ENCODE measurements at places on chromosomes 1 and 21.

- no peak for DNase-seq
These were observed 97.6 kb downstream of the EPHB2 start for GRCh38 chr1:22808186-22808675.

DNA sequence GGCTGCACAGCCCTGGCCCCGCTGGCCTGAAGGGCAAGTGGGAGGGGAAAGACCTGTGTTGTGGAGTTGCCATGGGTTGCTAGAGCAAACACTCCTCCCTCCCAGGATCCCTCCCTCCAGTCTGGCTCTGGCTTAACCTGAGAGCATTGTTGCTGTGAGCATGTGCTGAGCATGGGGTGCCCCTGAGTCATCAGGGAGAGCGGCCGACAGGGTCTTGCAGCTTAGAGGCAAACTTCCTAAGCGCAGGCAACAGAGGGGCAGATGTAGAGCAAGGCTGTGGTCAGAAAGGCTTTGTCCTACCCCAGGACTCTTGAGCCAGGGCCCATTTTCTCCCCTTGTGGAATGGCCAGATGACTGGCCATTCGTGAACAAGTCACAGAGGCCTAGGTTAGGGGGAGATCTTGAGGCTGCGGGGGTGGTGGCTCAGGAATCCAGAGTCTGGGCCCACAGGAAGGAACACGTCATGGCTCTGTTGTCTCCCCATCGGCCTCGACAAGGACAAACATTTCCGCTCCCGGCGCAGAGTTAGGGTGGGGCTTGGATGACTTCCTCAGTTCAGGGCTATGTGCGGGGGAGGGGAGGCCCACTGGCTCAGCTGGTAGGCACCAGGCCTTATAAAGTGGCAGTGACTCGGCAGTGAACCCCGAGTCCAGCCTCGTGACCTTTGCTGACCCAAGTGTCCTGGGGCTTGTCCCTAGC is 362 bp upstream of the DYNLT4 start:
- DNase-seq: peak; percentile 81

DNA sequence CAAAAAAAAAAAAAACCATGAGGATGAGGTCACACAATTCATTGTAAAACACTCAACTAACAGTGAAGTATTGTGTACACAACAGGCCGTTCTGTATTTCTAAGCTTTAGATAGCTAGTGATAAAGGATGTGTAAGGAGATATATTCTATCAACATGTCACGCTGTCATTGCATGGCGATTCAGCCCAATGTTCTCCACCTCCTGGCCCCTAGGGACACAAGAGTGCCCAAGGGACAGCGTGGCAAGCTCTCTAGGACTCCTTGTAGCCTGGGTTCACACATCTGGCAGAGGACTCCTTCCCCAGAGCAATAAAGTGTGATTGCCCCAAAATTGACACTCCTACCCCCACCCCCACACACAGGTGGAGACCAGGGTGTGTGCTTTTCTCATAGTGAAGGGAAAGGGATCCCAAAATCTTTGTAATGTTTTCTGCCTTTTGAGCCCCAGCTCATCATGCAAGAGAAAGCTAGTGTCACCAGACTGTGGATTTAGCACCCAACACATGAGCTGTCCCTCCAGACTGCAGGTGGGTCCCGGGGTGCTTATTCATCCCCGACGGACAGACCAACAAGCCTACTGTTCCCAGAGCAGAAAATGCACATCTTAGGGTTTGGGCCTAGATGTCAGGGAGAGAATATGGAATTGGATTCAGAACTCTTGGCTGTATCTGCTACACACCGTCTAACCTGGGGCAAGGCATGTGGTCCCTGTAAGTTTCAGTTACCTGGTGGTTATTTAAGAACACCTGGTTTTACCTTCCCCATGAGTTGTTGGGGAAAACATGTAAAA is 11.5 kb downstream of the TMPRSS3 start:
- no peak for DNase-seq

DNA sequence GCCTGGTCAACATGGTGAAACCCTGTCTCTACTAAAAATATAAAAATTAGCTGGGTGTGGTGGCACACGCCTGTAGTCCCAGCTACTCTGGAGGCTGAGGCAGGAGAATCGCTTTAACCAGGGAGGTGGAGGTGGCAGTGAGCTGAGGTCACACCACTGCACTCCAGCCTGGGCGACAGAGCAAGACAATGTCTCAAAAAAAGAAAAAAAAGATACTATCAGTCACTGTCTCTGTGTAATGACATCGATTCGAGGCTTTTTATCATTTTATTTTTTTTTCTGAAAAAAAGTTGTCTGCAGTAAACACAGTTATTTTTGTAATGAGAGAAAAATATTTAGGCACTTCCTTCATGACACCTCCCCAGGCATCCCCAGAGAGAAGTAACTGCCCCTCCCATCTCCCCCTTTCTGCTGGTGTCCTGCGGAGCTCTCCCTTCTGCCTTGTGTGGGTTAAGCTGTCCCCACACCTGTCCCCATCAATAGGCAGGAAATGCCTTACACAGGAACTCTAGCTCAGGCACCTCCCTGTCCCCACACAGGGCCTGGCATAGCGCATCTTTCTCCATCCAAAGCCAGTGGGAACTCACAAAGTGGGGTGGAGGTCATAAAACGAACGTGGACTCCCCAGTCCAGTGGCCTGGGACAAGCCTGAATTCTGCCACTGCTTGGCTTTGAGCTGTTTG is 132.0 kb downstream of the SYF2 start:
- DNase-seq: no peak

DNA sequence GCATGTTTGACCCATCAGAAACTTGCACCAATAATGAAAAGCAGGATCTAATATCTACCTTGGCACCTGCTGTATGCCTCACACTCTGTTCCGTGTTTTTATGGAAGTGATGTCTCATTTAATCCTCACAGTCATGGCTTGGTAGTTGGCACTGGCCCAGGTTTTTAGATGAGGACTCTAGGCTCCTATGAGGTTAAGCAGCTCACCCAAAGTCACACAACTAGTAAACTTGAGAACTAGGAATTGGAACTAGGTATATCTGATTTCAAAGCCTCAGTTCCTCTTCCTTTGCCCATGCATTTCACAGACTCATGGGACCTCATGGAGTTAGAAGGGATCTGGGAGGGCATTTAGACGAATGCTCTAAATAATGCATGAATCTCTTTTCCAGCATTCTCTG is 21.3 kb upstream of the TARBP1 start:
- DNase-seq: no peak

Data from stimulated activated CD4-positive, alpha-beta T cell treated with anti-CD3 and anti-CD28 coated beads, TNF-alpha, amount 100 ng/mL, for 4 hours (primary cell).